ENCODE measurements at places on chromosomes 13 and 19.

DNA sequence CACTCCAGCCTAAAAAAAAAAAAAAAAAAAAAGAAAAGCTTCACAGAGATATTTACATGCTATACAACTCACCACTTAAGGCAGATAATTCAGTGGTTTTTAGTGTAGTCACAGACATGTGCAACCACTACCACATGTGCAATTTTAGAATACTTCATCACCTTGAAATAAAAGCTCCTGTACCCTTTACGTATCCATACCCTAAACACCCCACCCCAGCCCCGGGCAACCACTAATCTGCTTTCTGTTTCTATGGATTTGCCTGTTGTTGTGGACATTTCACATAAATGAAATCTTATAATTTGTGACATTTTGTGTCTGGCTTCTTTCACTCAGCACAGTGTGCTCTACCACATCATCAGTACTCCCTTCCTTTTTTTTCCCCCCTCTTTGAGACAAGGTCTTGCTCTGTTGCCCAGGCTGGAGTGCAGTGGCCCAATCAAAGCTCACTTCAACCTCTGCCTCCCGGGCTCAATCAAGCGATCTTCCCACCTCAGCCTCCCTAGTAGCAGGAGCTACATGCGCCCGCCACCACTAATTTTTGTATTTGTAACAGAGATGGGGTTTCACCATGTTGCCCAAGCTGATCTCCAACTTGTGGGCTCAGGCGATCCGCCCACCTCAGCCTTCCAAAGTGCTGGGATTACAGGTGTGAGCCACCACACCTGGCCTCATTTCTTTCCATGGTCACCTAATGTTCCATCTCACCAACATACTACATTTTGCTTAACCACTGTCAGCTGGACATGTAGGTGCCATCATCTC is 4.0 kb downstream of the DDX39A start:
- DNase-seq = no peak

- no peak for DNase-seq
Observed at GRCh38 chr13:103046676-103047075, 19.5 kb downstream of the SLC10A2 start.

DNA sequence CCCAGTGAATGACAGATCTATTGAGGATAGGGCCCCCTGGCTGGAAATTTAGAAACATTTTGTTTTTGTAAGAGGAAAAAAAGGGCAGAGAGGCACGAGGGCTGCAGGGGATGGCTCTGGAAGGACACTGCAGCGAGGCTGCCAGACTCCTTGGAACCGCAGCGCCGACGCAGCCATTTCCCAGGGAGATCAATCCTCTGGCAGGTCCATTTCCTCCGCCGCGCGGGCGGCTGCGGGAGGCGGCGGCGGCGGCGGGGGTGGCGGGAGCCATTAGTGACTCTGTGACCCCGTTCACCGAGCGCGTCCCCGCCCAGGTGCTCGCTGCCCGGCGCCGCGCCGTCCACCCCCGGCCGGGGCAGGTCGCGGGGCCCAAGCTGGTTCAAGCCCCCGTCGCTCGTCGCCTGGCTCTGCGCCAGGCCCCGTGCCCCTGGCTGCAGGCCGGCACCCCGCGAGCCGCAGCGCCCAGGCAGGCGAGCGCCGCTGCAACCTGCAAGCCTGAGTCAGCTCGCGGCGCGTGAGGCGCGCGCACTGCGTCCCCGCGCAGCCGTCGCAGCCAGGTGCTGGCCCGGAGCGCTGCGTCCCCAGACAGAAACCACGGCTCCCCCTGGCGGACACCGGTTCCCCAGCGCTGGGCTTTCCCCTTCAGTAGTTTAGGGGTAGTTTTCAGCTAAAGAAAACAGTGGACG is 192.6 kb downstream of the KATNAL1 start:
- peak; percentile 96 for DNase-seq

DNA sequence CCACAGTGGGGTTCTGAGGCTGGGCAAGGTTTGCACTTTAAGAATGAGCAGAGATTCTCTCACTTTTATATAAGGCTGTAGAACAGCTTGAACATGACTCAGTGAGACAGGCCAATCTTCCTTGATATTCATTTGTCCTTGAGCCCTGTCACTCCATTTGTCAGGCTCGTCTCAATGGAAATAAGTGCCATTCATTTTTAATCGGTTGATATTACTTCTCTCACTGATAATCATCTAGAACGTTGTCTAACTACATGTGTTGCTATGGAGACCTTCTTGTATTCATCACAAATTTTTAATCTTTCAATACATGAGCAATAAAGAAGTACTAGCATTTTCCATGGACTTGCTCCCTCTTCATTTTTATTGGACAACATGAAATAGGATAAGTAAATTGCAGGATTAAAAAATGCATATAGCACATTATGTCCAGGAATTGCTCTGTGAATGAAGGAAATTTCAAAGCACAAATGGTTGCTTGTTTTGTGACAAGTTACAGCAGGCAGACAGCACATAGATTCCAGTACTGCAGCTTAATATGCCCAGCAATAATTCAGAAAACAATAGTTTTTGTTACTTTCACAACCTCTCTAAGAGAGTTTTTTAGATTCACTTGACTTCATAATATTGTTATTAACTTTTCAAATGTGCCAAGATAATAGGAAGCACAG is 1178.4 kb upstream of the ATXN8OS start:
- no peak for DNase-seq

- DNase-seq = no peak
Observed at GRCh38 chr13:37097076-37097475, 8.4 kb downstream of the CSNK1A1L start.

GRCh38 chr13:48144413-48145035 is 49.6 kb upstream of the MED4 start:
- peak; percentile 7 for DNase-seq

DNA sequence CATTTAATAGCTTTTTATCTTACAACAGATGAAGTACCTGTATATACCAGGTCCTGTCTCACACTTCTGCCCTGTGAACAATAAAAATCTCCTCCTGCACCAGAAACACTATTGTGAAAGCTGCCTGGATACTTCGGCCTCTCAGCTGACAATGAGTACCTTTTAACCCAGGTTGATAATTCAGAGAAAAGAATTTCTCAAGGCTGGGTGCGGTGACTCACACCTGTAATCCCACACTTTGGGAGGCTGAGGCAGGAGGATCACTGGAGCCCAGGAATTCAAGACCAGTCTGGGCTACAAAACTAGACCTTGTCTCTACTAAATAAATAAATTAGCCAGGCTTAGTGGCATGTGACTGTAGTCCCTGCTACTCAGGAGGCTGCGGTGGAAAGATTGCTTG is 65.3 kb upstream of the TM9SF2 start:
- DNase-seq = no peak

- no peak for DNase-seq
Observed at GRCh38 chr19:29806098-29806866, 5.5 kb upstream of the CCNE1 start.

GRCh38 chr19:739998-740715 is 10.8 kb upstream of the MISP start:
- DNase-seq = no peak
